ENCODE measurements at places on chromosomes 4 and X. TPM values are rescaled to one million over a fixed set of nuclear protein-coding genes. Genes with fewer than 3 reads are reported as not detected.

EFHC2 gene
- 0.95 TPM for total RNA-seq

MAGEA1 gene
- total RNA-seq = not detected

KLB gene
- total RNA-seq = not detected

PACRGL gene
- 16.5 TPM for total RNA-seq

RPA4 gene
- total RNA-seq = 0.63 TPM

KLHL4 gene
- total RNA-seq = under 0.01 TPM

FAM236D gene
- not detected for total RNA-seq

TNMD gene
- total RNA-seq = not detected

GATB gene
- total RNA-seq = 20.3 TPM

FANCB gene
- total RNA-seq = 3.2 TPM

PLAC8 gene
- total RNA-seq = under 0.01 TPM

CSAG2 gene
- not detected for total RNA-seq

CXorf65 gene
- not detected for total RNA-seq

HERC5 gene
- total RNA-seq = 1.9 TPM
